ENCODE measurements at places on chromosomes 13 and 19. TPM values are rescaled to one million over a fixed set of nuclear protein-coding genes. Genes with fewer than 3 reads are reported as not detected.

DNA sequence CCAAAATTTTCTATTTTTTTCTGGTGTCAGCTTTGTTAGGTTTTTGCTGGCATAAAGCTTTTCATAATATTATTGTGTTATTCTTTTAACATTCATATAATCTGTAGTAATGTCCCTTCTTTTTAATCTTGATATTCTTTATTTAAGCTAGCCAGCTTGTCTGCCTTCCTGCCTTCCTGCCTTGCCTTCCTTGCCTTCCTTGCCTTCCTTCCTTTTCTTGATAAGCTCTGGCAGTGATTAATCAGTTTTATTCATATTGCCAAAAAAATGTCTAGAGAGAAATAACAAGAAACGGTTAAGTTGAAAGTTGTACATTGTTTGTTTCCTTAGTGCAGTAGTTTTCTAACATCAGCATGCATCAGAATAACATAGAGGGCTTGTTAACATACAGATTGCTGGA is 257.5 kb downstream of the MAB21L1 start:
- no peak for DNase-seq
- H3K36me3 ChIP-seq = no peaks in the 10 kb centered on the region
- H3K27ac ChIP-seq = no peak overlapping the region
- no peaks in the 10 kb centered on the region for H3K4me1 ChIP-seq

- H3K4me1 ChIP-seq = no peaks in the 10 kb centered on the region
- H3K36me3 ChIP-seq = no peaks in the 10 kb centered on the region
- no peak for DNase-seq
- no peaks in the 10 kb centered on the region for H3K27me3 ChIP-seq
- no peak overlapping the region for H3K27ac ChIP-seq
- no peak overlapping the region for H3K4me3 ChIP-seq
These were observed 18.3 kb downstream of the ZNF536 start for GRCh38 chr19:30390356-30390988.

- DNase-seq = no peak
- no peaks in the 10 kb centered on the region for H3K4me1 ChIP-seq
- no peaks in the 10 kb centered on the region for H3K36me3 ChIP-seq
- no peak overlapping the region for H3K27ac ChIP-seq
These were observed 8.0 kb upstream of the AMER2 start for GRCh38 chr13:25179832-25180774.

The GGACT gene
- polyA plus RNA-seq = 6.2 TPM

- H3K4me1 ChIP-seq = peaks cover 29% of the 10 kb centered on the region
- H3K4me3 ChIP-seq = no peak overlapping the region
- H3K27ac ChIP-seq = no peak overlapping the region
- DNase-seq = no peak
- no peaks in the 10 kb centered on the region for H3K36me3 ChIP-seq
- no peaks in the 10 kb centered on the region for H3K27me3 ChIP-seq
These were observed 135.0 kb upstream of the KL start for GRCh38 chr13:32881074-32881776.

DNA sequence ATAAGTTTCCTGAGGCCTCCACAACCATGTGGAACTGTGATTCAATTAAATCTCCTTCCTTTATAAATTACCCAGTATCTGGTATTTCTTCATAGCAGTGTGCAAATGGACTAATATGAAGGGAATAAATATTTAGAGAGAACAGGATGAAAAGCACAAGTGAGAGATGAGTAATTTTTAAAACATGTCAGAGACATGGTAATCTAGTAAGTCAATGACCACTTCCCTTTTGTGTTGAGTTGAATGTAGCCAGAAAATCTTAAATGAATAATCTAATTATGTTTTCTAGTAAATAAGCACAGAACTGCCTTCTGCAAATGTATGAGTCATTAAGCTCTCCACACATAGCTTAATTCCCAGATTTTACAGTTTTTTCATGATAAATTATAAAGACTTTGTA is 524.1 kb upstream of the SLITRK5 start:
- no peaks in the 10 kb centered on the region for H3K27me3 ChIP-seq
- H3K4me3 ChIP-seq = no peak overlapping the region
- H3K4me1 ChIP-seq = no peaks in the 10 kb centered on the region
- no peak overlapping the region for H3K27ac ChIP-seq

DNA sequence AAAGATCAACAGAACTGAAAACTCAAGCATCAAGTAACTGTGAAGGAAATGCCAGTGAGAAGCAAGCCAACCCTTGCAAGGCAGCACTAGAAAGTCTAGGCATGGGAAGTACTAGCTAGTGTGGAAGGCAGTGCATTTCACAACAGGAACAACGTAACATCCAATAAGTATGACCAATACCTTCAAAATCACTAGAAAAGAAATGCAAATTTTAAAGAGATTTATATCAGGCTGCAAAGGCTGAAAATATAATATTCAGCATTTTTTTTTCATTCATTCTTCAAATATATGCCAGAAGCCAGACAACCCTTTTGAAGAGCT is 121.9 kb downstream of the DLEU7 start:
- H3K4me3 ChIP-seq = no peak overlapping the region
- H3K27me3 ChIP-seq = no peaks in the 10 kb centered on the region
- no peak for DNase-seq

DNA sequence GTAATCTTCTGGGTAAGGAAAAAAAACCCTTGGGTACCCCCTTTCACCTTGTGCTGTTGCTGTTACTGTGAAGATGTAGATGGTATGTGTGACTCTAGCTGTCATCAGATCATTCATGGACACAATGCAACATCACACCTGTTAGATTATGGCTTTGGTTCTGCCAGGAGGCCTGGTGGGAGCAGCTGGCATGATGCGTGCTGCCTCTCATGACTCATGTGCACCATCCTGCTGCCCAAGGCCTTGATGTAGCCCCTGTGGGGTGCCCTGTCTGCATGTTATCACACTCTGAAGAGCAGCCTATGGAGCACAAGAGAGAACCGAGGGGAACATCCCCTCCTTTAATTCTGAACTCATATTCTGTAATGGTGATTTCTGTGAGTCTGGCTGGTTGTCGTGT is 57.7 kb upstream of the TEX29 start:
- no peak overlapping the region for H3K4me3 ChIP-seq
- H3K36me3 ChIP-seq = peaks cover 13% of the 10 kb centered on the region
- no peak overlapping the region for H3K27ac ChIP-seq
- DNase-seq = no peak
- no peaks in the 10 kb centered on the region for H3K27me3 ChIP-seq

GRCh38 chr13:113202912-113203311 is 5.6 kb downstream of the PCID2 start:
- no peaks in the 10 kb centered on the region for H3K27me3 ChIP-seq
- no peak overlapping the region for H3K27ac ChIP-seq
- no peak overlapping the region for H3K4me3 ChIP-seq
- peaks cover 25% of the 10 kb centered on the region for H3K4me1 ChIP-seq

- DNase-seq = no peak
- no peaks in the 10 kb centered on the region for H3K27me3 ChIP-seq
- H3K36me3 ChIP-seq = no peaks in the 10 kb centered on the region
- no peak overlapping the region for H3K27ac ChIP-seq
- H3K4me3 ChIP-seq = no peak overlapping the region
These were observed 41.3 kb downstream of the RNASEH2B start for GRCh38 chr13:50950849-50951248.

The SPRY2 gene
- polyA plus RNA-seq = 15.3 TPM

GRCh38 chr13:76523740-76524340 is 362.4 kb downstream of the KCTD12 start:
- peaks cover 4% of the 10 kb centered on the region for H3K4me1 ChIP-seq
- H3K4me3 ChIP-seq = no peak overlapping the region
- no peaks in the 10 kb centered on the region for H3K27me3 ChIP-seq
- DNase-seq = no peak
- no peaks in the 10 kb centered on the region for H3K36me3 ChIP-seq
- no peak overlapping the region for H3K27ac ChIP-seq

GRCh38 chr13:39604756-39605155 is 1.8 kb upstream of the LHFPL6 start:
- no peaks in the 10 kb centered on the region for H3K27me3 ChIP-seq
- H3K27ac ChIP-seq = no peak overlapping the region
- DNase-seq = no peak
- H3K4me1 ChIP-seq = peaks cover 13% of the 10 kb centered on the region
- H3K36me3 ChIP-seq = no peaks in the 10 kb centered on the region

DNA sequence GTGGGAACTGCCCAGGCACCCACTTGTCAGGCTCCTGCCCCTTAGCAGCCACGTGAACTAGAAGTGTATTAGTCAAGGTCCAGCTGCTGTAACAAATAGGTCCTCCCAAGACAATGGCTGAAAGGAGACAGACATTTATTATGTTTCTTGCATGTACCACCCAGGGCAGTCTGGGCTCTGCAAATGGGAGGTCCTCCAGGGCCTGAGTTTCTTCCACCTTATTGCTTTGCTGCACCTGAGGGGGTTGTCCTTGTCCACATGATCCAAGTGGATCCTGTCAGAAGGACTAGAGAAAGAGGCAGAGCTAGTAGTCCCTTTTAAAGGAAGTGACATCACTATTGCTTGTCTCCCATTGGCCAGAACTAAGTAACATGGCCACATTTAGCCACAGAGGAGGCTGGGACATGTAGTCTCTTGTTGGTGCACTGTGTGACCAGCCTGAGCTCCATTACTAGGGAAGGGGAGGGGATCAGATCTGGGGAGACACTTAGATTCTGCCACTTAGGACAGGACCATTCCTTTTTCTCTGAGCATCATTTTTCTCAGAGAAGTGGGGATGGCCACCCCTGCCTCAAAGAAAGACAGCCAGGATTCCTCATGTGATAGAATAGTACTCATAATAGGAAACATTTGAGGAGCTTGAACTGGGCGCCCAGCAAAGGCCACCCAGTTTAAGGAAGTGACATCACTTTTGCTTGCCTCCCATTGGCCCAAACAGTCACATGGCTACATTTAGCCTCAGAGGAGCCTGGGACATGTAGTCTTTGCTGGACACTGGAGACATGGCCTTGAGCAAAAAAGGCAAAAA is 15.1 kb downstream of the CC2D1A start:
- no peak overlapping the region for H3K4me3 ChIP-seq
- H3K27ac ChIP-seq = no peak overlapping the region
- no peaks in the 10 kb centered on the region for H3K27me3 ChIP-seq
- no peaks in the 10 kb centered on the region for H3K4me1 ChIP-seq
- DNase-seq = no peak

GRCh38 chr19:30006207-30006606 is 64.2 kb downstream of the URI1 start:
- no peak for DNase-seq
- no peaks in the 10 kb centered on the region for H3K4me1 ChIP-seq
- no peak overlapping the region for H3K4me3 ChIP-seq

The FGF21 gene
- not detected for polyA plus RNA-seq

DNA sequence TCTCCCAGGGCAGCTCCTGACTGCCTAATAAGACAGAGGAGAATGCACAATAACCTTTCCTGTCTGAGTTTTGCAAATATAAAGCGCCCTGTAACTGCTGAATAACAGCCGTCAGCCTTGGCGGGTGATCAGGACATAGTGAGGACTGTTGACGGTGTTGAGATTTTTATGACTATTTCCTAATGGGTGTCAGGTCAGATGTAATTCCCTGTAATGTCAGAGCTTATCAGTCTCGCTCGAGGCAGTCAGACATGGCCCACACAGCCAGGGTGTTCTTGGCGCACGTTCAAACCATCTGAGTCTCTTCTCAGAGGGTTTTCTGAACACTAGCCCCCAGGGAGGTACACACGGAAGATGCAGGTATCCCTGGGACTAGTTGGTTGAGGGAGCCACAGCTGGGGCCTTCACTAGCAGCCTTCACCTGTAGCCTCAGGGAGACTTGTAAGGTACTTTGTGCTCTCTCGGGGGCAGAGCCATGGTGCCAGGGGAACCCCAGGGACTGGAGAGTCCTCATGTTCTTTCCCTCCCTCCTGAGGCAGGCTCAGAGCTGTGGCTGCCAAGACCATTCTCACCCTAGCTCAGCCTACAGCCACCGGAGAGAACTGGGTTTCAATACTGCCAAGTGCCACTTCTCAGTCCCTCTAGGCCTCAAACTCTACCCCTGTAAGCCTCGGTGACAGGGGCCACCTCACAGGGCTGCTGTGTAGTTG is 213.1 kb downstream of the UQCRFS1 start:
- H3K36me3 ChIP-seq = no peaks in the 10 kb centered on the region
- H3K4me3 ChIP-seq = no peak overlapping the region
- H3K27me3 ChIP-seq = no peaks in the 10 kb centered on the region
- no peak overlapping the region for H3K27ac ChIP-seq

The KLK3 gene
- polyA plus RNA-seq = not detected

- no peaks in the 10 kb centered on the region for H3K27me3 ChIP-seq
- H3K4me1 ChIP-seq = peaks cover 3% of the 10 kb centered on the region
- H3K4me3 ChIP-seq = no peak overlapping the region
- no peak overlapping the region for H3K27ac ChIP-seq
These were observed 188.3 kb downstream of the KLF12 start for GRCh38 chr13:73945871-73946270.

GRCh38 chr13:24613128-24613527 is 67.1 kb upstream of the ATP12A start:
- H3K27ac ChIP-seq = no peak overlapping the region
- no peaks in the 10 kb centered on the region for H3K27me3 ChIP-seq
- no peaks in the 10 kb centered on the region for H3K4me1 ChIP-seq
- no peak for DNase-seq
- no peak overlapping the region for H3K4me3 ChIP-seq

The FOSB gene
- polyA plus RNA-seq = 0.27 TPM

- H3K4me1 ChIP-seq = peaks cover 7% of the 10 kb centered on the region
- no peak overlapping the region for H3K4me3 ChIP-seq
- no peak overlapping the region for H3K27ac ChIP-seq
- no peak for DNase-seq
These were observed 350.8 kb downstream of the MYO16 start for GRCh38 chr13:108980237-108980636.

The ZNF699 gene
- 3.7 TPM for polyA plus RNA-seq

DNA sequence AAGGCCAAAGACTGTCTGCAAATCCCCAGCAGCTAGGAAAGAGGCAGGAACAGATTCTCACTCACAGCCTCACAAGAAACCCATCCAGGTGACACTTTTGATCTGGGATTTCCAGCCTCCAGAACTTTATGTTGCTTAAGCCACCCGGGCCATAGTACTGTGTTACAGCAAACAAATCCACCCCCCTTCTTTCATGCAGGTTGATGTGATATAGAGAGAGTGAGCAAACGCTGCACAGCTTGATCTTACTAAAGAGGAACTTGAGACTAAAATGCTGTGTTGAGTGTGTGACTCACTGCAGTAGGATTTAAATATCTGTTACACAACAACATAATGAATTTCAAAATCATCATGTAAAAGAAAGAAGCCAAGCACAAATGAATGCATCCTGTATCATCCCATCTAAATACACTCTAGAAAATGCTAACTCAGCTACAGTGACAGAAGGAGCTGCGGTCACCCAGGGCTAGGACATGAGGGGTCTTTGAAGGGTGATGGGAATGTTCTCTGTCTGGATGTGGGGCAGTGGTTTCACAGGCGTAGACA is 32.2 kb downstream of the RCBTB2 start:
- H3K4me3 ChIP-seq = no peak overlapping the region
- peak overlapping the region; percentile 12 for H3K27ac ChIP-seq
- H3K36me3 ChIP-seq = no peaks in the 10 kb centered on the region
- no peaks in the 10 kb centered on the region for H3K27me3 ChIP-seq
- peak; percentile 23 for DNase-seq

The C5AR1 gene
- polyA plus RNA-seq = 0.15 TPM

The PRR22 gene
- 0.76 TPM for polyA plus RNA-seq
